ENCODE measurements at places on chromosomes 2 and 18. TPM values are rescaled to one million over a fixed set of nuclear protein-coding genes. Genes with fewer than 3 reads are reported as not detected.

Gene SPATA3
- 1.1 TPM for total RNA-seq

DNA sequence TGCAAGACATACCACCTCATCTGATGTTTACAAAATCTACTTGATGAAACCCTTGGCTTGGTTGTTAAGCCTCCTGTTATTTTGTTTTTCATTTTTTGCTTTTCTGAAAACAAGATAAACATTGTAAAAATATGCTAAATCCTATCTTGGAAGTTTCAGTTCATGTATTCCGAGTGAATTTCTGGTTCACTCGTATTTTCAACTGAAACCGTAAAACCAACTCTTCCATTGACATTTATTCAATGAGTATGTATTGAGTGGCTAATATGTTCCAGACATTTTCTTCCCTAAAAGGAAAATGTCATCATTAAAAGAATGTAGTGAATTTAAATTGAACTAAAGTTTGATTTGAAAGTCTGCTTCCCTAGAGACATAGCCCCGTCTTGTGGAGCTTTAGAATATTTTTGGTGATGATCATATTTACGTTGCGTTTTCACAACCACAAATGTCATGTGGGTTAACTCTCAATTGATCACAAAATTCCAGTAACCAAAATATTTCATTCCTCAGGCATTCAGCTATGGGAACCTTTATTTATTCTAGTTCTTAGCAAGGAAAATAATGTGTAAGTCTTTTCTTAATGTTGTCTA, 204.2 kb downstream of the MBD2 start:
- H3K27me3 ChIP-seq, result peaks cover 4% of the 10 kb centered on the region
- no peak overlapping the region for H3K27ac ChIP-seq
- H3K4me3 ChIP-seq, result no peak overlapping the region
- peaks cover 4% of the 10 kb centered on the region for H3K4me1 ChIP-seq
- no peak for DNase-seq

GRCh38 chr2:41775366-41776025, 272.3 kb upstream of the PKDCC start:
- no peaks in the 10 kb centered on the region for H3K36me3 ChIP-seq
- no peak for DNase-seq
- H3K4me3 ChIP-seq, result no peak overlapping the region
- H3K27ac ChIP-seq, result no peak overlapping the region
- peaks cover 1% of the 10 kb centered on the region for H3K27me3 ChIP-seq

DNA sequence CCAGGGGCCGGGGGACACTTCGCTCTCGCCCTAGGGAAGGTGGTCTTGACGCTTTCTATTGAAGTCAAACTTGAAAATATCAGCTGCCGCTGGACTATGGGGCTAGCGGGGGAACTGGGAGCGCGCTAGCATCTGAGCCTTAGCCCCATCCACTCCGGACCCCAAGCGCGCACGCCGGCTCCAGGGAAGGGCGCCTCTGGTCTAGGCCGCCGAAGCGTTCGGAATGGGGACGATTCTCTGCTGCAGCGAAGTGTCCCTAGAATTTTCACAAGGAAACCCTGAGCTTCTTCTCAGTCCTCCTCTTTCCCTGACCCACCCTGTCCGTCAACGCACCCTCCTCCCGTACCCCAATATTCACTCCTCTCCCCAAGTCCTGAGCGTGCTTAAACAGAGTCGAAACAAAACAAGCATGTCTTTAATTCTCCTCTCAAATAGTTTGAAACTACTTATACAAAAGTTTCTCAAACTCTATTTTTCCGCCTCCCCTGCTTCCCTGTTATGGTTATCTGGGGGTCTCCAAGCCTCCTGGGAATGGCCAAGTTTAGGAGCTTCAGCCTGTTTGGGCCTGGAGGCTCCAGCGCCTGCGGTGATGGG, 5.0 kb downstream of the RAX start:
- H3K4me3 ChIP-seq, result no peak overlapping the region
- no peaks in the 10 kb centered on the region for H3K36me3 ChIP-seq
- peaks cover 78% of the 10 kb centered on the region for H3K27me3 ChIP-seq
- no peak overlapping the region for H3K27ac ChIP-seq

DNA sequence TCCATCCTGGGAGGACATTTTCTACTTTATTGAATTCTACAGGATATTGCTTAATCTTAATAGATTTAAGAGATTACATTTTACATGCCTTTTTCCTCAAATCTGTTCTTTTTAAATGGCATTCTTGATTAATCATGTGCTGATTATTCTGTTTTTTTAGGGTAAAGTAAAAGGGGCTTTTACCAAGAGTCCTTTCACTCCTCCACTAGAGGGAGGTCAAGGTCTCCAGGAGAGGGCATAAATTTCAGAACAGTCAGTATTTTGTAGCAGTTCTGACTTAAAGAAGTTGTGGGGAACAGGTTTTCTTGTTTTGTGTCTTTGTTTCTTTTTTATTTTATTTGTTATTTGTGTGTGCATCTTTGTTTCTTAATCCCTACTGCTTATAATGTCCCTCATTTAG, 25.4 kb downstream of the WDR75 start:
- H3K36me3 ChIP-seq, result peaks cover 61% of the 10 kb centered on the region
- no peak overlapping the region for H3K4me3 ChIP-seq
- no peaks in the 10 kb centered on the region for H3K27me3 ChIP-seq
- no peak for DNase-seq

All from activated CD4-positive, alpha-beta T cell treated with anti-CD3 and anti-CD28 coated beads for 36 hours (primary cell).